ENCODE measurements at places on chromosomes 12 and 14. TPM values are rescaled to one million over a fixed set of nuclear protein-coding genes. Genes with fewer than 3 reads are reported as not detected.

Gene SLC35E3
- total RNA-seq: 8.9 TPM

Gene DPF3
- 4.6 TPM for total RNA-seq

Gene SCARB1
- total RNA-seq: 8.7 TPM

Gene C12orf54
- total RNA-seq: not detected

Gene LRFN5
- total RNA-seq: 7.9 TPM

Gene MYH7
- under 0.01 TPM for total RNA-seq

Gene RHNO1
- 17.3 TPM for total RNA-seq

Gene KRT74
- 3.4 TPM for total RNA-seq

Gene POTEG
- total RNA-seq: 1.2 TPM

DNA sequence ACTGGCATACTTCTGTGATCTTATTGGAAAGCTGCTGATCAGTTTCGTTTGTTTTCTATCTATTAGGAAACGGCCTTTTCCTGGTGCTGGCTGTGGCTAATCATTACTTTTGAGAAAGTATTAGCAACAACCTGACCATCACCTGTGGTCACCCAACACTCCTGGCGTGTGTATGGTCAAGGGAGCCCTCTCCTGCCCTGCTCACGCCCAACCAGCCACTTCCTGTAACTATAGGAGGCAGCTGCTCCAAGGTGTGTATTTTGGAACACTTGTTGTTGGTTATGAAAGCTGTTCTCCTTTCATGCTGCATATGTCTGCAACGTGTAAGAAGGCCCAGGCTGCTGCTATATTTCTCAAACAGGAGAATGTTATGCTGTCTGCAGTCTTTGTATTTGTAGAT is 1582.8 kb downstream of the AACS start:
- DNase-seq: no peak

DNA sequence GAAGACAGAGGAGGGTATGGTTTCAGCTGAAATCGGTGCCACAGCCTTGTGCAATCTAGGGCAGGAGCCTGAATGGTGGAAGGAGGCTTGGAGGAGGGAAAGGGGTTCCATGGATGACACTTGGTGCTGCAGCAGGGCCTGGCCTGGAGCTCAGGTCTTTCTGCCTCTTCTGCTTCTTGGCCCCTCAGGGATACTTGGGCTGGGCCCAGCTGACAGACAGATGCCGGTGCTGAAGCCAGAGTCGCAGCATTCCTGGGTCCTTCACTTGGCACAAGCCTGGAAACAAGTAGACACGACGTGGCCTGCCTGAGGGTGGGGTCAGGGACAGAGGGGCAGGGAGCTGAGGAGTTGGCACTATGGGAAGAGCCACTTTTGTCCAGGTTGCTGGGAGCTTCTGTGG is 4.4 kb upstream of the PLEKHD1 start:
- no peak for DNase-seq

DNA sequence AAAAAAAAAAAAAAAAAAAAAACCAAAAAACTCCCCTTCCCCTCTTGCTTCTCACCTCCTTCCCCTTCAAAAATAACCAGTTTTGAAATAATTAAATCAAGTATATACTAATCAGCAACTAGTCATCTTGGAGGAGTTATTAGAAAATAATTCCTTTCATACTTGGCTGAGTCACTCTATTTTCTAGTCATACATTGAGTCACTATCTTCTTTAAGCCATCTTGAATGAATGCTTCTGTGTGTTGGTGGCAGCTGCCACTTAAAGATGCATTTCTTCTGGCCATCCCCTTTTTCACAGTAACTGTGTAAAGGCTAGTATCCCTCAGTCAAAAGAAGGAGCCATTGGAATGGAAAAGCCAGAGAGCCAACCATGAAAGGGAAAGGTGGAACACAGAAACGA is 84.2 kb upstream of the TMEM263 start:
- DNase-seq: no peak

DNA sequence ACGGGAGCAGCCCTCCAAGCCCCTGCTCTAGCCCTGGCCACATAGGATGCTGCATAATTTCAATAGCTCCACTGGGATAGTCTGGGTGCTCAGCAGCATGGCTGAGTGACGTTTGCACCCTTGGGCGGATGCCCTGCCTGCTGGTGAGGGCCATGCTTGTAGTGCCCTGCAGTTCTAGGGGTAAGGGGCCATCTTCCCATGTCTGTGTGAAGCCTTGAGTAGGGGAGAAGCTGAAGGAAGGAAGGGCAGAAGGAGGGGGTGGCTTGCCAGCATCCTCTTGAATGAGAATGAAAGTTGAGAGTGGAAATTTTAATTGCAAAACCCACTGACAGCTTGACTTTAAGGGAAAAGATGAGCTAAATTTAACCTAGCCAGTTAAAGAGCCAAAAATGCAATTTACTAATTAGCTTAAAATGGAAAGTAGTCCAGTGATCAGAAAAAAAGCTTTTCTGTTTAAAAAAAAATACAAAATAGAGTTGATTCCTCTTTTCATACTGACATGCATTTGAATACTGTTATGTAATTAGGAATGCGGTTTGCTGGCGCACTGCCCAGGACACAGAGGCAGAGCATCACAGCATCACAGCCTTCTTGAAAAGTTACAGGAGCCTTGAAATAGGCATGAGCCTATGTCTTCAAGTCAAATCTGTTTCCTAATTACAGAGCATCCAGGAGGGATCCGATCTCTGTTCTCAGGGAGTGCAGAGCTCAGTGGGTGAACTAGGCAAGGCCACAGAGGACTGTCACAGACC is 18.5 kb upstream of the EML1 start:
- peak; percentile 85 for DNase-seq

GRCh38 chr14:98997526-98998205 is 274.3 kb downstream of the BCL11B start:
- DNase-seq: no peak

DNA sequence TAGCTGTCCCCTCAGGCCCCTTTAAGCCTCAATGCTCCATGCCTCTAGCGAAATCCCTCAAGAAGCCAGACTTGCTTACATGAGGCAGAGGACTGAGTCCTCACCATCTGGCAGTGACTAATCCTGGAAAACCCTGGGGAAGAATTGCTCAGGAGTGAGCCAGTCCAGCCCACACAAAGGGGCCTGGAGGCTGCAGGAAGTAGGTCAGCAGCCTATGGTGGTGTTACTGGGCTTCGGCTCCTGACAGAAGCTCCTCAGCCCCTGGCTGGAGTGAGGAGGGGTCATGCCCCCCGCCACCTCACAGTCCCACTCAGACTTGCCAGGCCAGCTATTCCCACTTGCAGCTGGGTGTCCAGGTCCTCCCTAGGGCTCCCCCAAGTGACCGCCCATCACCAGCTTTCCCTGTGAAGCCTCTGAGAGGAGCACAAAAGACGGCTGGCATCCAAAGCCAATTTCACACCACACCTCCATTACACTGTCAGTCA is 250.5 kb downstream of the DPF3 start:
- DNase-seq: peak; percentile 91

- no peak for DNase-seq
These were observed 33.9 kb downstream of the SLC35F4 start for GRCh38 chr14:57831981-57832380.

DNA sequence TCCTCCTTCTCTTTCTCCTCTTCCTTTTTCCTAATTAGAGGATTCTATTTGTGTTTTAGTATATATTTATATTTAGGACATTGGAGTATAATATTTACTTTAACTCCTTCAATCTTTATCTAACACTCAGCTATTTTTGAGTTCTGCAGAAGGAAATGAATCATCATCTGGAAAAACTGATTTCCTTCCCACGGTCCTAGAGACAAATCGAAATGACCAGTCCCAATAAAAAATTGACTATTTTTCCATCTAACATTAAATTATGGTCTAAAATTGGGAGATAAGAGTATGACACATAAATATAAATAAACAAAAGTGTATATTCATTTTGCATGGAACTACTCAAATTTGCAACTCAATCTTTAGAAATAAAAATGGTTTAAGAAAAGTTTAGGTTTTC is 167.4 kb downstream of the TMTC3 start:
- no peak for DNase-seq

GRCh38 chr14:66043921-66044320 is 442.2 kb upstream of the CCDC196 start:
- no peak for DNase-seq

DNA sequence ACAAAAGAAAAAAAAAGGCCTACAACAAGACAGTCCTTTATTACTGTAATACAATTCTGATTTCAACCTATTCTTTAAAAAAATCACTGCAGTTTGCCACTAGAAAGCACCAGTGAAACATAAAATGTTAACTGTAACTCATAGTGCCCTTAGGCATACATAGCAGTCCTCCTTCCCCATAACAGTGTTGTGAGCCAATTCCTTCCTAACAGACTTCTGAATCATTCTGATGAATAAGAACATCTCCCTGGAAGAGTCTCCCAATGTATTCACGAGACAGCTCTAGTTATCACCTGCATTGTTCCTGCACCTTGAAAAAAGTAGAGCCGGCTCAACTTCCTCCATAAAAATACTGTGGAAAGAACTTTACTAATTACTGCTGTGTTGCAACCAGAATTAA is 213.6 kb upstream of the FSCB start:
- no peak for DNase-seq

GRCh38 chr12:112131686-112132085 is 6.3 kb downstream of the TRAFD1 start:
- DNase-seq: no peak

DNA sequence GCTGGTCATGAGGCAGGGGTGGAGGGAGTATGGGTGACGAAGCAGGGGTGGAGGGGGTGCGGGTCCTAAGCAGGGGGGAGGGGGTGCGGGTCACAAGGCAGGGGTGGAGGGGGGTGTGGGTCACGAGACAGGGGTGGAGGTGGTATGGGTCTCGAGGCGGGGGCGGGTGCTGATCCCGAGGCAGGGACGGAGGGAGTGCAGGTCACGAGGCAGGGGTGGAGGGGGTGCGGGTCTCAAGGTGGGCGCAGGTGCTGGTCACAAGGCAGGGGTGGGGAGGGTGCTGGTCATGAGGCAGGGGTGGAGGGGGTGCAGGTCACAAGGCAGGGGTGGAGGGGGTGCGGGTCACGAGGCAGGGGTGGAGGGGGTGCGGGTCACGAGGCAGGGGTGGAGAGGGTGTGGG is 56.5 kb downstream of the ITPK1 start:
- DNase-seq: no peak

DNA sequence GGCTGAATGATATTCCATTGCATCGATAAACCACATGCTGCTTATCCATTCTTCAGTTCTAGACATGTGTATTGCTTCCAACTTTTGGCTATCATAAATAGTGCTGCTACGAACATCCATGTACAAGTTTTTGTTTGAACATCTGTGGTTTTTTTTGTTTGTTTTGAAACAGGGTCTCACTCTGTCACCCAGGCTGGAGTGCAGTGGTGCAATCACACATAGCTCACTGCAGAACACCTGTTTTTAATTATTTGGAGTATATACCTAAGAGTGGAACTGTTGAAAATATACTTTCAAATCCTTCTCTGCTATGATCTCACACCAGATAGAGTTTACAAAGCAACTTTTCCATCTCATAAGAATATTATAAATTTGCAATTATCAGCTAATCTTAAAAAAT is 124.2 kb downstream of the TTC7B start:
- no peak for DNase-seq

- DNase-seq: no peak
These were observed 77.9 kb upstream of the BCL11B start for GRCh38 chr14:99349721-99350495.

DNA sequence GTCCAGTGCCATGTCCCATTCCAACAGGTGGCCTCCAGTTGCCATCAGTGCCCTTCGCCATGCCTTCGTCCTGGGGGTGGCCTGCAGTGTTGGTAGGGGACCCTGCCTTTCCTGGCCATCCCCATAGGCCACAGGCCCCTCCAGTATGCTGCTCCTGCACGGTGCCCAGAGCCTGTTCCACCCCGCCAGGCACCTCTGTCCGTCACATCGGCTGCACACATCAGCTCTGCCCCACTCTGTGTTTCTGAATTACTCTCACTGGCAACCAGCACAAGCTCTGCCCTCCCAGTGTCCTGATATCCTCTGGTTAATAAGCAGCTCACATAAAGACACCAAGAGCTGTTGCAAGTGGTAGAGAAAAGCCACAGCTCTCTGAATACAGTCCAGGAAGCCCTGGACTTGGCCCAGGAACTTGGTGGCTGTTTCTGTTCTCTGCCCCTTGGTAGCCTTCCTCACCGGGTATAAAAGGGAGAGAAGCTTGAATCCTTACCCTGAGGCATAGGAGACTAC is 31.3 kb upstream of the ATP2A2 start:
- no peak for DNase-seq

All from umbilical cord (tissue), 2 donors.